ENCODE measurements at places on chromosomes 4 and X.

- DNase-seq: no peak
Observed at GRCh38 chr4:26235500-26235899, 85.3 kb upstream of the RBPJ start.

GRCh38 chr4:67327245-67328017, 217.9 kb downstream of the CENPC start:
- DNase-seq: no peak

- DNase-seq: no peak
Observed at GRCh38 chr4:184102488-184102887, 115.2 kb downstream of the ENPP6 start.

DNA sequence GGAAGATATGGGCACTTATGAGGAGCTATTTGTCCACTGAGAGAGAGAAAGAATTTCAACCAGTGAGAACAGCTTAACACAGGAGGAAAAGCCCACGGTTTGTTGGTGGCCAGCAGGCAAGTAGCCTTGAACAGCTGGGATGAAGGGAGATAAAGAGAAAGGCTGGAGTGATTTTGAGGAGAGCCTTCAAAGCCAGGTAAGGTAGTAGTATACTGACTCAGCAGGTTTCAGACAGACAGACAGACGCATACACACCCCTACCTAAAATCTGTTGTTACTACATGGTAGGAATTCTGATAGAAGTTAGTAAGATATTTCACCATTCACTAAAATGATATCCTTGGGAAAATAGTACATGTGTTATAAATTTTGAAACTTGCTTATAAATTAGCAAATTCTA, 60.5 kb downstream of the SEC24D start:
- no peak for DNase-seq

DNA sequence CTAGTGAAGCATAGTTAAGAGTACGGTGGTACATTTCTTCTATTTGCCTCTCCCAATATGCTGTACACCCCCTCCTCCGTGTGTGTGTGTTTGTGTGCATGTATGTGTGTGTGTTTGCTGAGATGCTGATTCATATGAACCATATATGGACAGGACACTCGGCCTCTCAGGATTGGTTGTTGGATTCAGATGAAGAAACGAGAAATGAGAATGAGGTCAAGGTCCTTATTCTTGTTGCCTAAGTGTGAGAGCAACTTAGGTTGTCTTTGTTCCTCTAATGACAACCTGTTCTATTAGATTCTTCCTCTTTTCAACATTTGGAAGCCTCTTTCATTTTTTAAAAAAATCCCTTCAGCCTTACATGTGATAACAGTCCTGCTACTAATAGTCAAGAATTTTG, 1387.6 kb downstream of the STIM2 start:
- DNase-seq: no peak

GRCh38 chr4:60562334-60562733, 637.8 kb upstream of the ADGRL3 start:
- DNase-seq: no peak

DNA sequence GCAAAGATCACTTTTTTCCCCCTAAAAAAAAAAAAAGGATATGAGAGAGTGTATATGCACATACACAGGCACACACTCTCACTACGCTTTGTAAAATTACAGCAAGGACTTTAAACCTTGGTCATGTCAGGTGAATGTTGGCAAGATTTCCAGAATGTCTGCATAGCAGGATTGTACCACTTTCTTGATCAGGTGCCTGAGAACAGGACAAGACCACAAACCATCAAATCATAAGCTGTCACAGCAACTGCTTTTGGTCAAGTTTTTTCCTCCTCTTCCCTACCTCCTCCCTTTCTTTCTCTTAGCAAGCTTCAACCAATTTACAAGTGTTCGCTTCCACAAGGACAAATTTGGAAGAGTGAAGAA, 15.3 kb downstream of the PPARGC1A start:
- DNase-seq: no peak

GRCh38 chr4:166366012-166366411, 493.0 kb downstream of the TLL1 start:
- DNase-seq: no peak

GRCh38 chr4:10057023-10057395, 35.7 kb upstream of the SLC2A9 start:
- no peak for DNase-seq

GRCh38 chr4:21092531-21092930, 392.3 kb downstream of the PACRGL start:
- DNase-seq: no peak

DNA sequence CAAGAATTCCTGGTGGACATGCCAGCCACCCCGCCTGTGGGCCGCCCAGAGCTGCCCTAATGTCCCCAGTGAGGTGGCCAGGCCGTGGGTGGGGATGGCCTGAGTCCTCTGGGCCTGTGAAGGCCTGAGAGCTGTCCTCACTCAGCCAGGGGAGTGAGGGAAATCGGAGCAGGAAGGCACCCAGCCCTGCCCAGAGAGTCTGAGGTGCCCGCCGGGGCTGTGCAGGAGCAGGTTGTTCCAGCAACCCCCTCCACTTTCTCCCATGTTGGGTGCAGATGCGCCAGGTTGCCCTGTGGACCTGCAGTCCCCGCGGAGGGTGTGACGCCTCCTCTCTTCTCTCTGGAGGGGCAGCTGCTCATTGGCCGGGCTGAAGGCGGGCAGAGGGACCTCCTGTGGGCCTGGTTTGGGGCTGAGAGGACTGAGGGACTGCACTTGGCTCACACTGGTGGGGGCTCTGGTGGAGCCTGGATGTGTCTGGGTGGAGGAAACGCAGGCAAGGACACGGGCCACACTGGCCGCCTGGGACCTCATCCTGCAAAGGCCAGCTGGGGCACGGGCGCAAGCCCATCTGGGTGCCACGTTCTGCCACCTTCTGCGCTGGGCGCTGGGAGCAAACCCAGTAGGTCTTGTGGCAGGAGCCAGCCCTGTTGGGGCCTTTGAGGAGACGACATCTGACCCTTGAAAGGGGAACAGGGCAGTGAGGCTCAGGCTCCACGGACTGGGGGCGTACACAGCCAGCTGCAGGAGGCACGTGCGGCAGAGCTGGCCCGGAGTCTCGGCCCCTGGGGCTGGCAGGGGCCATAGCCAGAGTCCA, 14.0 kb downstream of the DOK7 start:
- DNase-seq: no peak

DNA sequence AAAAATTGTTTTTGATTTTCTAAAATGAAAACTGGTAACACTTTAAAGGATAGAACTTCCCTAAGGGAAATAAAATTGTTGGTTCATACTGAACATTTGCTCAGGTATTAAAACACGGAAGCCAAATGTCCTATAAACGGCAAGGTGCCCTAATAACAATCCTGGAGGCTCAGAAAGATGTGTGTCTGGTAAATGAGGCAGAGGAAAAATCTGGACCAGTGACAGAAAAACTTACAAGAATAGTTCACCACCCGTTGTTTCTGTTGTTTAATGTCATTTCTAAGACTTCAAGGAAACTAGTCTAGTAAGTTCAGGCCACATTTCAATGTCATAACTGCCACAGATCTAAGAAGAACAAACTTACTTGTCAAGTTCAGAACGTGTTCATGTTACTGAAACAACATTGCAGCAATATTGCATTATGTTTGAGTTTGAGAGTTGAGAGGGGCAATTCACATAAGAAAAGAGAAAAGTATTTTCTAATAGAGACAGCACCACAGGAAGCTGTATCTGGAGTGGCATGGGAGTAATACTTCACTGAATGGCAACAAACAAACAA, 476.6 kb downstream of the GRXCR1 start:
- DNase-seq: no peak

- no peak for DNase-seq
Observed at GRCh38 chrX:86154553-86154952, 6.3 kb downstream of the DACH2 start.

- no peak for DNase-seq
Observed at GRCh38 chrX:24085101-24085500, 30.3 kb downstream of the EIF2S3 start.

- DNase-seq: no peak
Observed at GRCh38 chrX:9905288-9905687, 61.9 kb upstream of the CLDN34 start.

GRCh38 chrX:99588936-99589335, 821.1 kb downstream of the PCDH19 start:
- DNase-seq: no peak

DNA sequence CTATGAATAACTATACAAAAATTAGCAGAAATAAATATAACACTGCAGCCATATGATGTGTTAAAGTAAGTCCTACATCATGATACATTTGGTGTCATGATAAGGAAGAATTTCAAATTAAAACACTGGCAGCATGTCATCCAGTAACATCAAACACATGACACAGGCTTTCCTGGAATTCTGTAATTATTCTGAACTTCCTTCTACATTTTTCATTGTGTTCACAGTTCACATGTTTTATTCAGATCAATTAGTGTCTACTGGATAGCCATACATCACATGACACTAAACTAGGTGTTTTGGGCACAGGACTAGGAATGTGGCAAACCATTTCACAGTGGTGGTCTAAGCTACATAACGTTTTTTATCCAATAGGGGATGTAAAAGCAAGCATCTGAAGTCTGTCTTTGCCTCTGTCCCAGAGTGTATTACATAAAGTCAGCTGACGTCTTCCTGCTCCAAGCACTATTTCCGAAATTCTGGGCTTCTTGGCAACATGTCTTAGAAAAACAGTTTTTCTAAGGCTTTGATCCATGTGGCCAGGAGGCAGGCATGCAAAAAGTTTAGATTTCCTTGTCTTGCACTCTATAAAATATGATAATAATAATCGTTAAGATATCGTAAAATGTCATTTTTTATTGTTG, 707.9 kb downstream of the CENPC start:
- DNase-seq: no peak

DNA sequence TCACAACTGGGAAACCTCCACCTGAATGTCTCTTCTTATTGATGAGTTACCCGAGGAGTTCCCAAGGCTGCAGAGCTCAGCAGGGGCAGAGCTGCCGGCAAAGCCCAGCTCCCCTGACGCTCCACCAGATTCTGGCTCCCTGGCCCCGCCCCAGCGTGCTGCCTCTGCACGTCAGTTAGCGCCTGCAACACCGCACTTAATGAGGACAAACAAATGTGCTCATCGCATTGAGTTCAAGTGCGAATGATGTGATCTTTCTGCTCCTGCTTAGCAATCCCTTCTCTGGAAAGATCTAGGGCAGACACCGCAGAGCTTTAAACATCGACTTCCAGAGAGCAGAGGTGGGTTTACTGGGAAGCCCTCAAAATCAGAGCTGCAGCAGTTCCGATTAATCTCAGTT, 55.5 kb upstream of the FBXW7 start:
- no peak for DNase-seq

- DNase-seq: no peak
Observed at GRCh38 chr4:47525154-47525819, 40.2 kb downstream of the ATP10D start.

DNA sequence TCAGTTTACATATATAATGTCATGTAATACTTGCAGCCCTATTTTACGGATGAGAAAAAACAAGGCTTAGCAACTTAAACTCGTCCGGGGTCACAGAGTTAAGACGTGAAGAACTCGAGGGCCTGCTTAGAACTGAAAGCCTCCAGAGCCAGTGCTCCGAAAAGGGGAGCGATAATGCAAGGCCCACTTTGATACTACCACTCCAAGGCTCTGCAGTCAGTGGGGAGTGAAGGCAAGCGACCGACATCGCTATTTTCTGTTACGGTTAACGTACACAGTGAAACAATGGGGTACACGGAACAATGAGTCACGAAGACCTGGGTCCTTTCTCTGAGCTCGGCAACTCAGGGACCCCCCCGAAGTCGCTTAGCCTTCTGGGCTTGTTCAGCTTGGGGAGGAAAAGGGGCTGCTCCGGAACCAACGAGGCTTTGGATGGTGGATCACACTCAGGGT, 965 bp downstream of the PPA2 start:
- DNase-seq: no peak

DNA sequence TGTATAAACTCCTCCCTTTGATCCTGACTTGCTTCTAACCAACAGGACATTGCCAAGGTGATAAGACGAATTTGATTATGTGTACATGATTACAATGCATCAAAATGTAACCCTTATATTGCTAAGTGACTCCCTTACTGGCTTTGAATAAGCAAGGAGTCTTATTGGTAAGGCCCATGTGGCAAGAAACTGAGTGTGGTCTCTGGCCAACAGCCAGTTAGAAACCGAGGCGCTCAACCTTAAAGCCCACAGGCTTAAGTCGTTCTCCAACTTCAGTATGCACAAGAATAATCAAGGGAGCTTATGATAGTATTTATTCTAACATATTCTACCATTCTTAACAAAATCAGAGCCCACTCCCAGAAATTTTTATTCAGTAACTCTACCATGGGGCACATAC, 374.2 kb upstream of the F9 start:
- no peak for DNase-seq

DNA sequence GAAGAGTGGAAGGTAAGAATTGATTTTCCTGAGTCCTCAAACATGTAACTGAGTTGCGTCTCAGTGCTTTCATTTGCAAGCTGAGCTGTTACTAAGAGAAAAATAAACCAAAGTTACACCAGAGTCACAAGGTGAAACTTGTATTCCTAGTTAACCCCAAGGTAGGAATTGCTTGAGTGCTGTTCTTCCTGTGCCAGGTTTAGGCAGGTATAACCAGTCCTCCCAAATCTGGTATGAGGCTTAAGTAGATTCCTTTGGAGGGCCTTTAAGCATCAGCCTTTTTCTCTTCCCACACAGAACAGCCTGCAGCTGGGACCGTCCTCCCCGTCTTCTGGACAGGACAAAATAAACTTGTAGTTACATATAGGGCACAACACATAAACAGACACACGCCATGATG, 2.3 kb upstream of the BTC start:
- no peak for DNase-seq

DNA sequence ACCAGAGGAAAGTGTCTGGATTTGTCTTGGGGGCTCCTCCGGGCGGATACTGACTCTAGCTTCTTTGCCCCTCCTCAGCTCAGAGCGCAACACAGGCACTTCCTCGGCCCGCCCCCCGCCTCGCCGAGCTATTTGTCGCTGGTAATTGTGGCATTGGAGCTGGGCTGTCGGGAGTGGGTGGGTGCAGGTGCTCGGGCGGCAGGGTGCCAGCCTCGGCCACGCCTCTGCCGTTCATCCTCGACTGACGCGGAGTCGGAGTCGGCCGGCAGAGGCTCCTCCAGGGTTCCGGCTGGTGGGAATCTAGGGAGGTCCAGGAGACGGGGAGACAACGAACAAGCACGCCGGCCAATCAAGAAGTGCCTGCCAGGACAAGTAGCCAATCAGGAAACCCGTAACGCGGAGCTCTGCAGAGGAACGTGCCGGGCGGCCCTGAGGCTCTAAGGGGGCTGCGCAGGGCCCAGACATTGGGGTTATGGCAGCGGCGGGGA, 3.9 kb upstream of the SYN1 start:
- DNase-seq: no peak

- DNase-seq: no peak
Observed at GRCh38 chr4:48141048-48141447, 7.0 kb upstream of the TXK start.

- no peak for DNase-seq
Observed at GRCh38 chr4:98959411-98959810, 30.5 kb upstream of the EIF4E start.

DNA sequence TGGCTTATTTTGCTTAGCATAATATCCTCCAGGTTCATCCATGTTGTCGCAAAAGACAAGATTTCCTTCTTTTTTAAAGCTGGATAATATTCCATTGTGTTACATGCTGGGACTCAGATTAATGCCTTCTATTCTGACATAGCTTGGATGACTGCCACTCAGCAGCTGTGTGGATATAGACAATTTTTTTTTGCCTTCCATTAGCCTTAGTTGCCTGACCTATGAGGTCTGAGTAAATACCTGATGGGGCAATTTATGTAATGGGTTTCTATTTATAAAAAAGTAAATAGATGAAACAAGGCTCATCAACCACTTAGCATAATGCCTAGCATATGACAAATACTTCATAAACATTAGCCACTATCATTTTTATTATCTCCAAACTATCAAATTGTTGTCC, 515.4 kb downstream of the ZNF674 start:
- no peak for DNase-seq
